ENCODE measurements at places on chromosomes 6 and 20. TPM values are rescaled to one million over a fixed set of nuclear protein-coding genes. Genes with fewer than 3 reads are reported as not detected.

Gene MKKS
- total RNA-seq: 24.1 TPM

Gene IFT52
- 52.0 TPM for total RNA-seq

Gene LY6G6D
- not detected for total RNA-seq

Gene TFAP2D
- total RNA-seq: not detected

Gene OOEP
- total RNA-seq: not detected

Gene HMGN3
- 58.8 TPM for total RNA-seq

Gene ESR1
- under 0.01 TPM for total RNA-seq

Gene PRDM1
- 2.5 TPM for total RNA-seq

Gene RNF217
- 17.8 TPM for total RNA-seq

Gene IYD
- not detected for total RNA-seq

Gene FHL5
- 0.63 TPM for total RNA-seq

Gene LY6G6C
- total RNA-seq: not detected

Gene CRIP3
- total RNA-seq: 16.6 TPM

All from parietal lobe (tissue), 2 donors.